Right lung (tissue), 10 donors: ENCODE measurements at places on chromosomes 3 and 15. TPM values are rescaled to one million over a fixed set of nuclear protein-coding genes. Genes with fewer than 3 reads are reported as not detected.

- DNase-seq, result no peak
Observed at GRCh38 chr3:138331143-138331894, 1.7 kb upstream of the NME9 start.

DNA sequence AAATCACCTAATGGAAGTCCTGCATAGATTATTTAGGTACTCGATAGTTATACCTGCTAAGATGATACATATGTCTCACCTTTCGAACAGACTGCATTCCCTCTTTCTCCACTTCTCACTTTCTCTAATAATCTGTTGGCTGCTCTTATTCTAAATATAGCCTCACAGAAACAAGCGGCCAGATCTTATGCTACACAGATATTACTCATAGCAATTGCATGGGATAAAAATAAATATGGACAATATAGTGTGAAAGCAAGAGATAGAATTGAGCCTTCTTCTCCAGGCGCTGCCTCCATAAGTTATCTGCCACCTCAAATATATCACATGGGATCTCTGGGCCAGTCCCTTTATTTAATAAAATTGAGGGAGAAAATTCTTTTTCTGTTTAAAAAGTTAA is 29.5 kb upstream of the TGFBR2 start:
- DNase-seq, result no peak

DNA sequence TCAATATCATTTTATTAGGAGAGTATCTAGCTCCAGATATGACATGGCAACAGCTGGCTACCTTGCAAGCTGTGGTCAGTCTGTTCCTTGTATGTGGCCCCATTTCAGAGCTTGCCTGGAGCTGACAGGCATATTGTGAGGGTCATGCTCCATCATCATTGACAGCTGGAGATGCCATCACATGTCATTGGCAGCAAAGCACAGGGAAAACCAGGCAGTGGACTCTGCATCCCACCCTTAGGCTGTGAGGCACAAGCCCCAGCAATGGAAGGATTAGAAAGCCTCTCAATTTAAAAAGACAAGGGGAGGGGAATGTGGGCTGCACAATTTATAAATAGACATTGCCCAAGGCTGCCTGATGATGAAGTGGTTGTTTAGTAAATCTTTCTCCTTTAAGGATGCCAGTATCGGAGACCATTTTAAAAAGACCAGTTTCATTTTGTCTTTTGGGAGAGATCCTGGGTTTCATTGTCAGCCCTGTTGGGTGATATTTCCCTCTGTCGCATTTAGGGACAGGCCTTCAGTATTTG is 27.9 kb downstream of the LNP1 start:
- no peak for DNase-seq

DNA sequence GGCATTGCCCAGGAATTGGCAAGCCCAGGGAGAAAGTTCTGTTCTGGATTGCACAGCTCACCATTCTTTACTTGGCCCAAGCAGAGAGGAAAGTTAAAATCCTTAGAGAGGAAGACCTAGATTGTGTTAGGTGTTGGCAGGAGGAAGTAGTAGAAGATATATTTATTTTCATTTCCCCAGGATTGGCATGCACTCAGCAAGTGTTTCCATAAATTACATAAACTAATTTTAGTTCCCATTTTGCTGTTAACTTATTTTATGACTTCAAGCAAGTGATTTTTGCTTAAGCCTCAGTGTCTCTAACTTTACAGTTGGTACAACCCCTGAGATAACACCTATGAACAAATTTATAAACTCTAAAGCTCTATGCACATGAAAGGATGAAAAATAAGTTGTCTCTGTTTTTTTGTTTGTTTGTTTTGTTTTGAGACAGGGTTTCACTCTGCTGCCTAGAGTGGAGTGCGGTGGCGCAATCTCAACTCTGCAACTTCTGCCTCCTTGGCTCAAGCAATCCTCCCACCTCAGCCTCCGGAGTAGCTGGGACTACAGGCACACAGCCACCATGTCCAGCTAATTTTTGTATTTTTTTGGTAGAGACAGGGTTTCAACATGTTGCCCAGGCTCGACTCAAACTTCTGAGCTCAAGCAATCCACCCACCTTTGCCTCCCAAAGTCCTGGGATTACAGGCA is 31.2 kb upstream of the TOP2B start:
- DNase-seq, result no peak

GRCh38 chr3:52873433-52874159 is 23.8 kb downstream of the STIMATE start:
- DNase-seq, result no peak

CIB2 gene
- 29.9 TPM for polyA plus RNA-seq

UBE2E2 gene
- polyA plus RNA-seq, result 58.8 TPM
